T follicular helper cell (primary cell): ENCODE measurements at places on chromosomes 6 and 20.

DNA sequence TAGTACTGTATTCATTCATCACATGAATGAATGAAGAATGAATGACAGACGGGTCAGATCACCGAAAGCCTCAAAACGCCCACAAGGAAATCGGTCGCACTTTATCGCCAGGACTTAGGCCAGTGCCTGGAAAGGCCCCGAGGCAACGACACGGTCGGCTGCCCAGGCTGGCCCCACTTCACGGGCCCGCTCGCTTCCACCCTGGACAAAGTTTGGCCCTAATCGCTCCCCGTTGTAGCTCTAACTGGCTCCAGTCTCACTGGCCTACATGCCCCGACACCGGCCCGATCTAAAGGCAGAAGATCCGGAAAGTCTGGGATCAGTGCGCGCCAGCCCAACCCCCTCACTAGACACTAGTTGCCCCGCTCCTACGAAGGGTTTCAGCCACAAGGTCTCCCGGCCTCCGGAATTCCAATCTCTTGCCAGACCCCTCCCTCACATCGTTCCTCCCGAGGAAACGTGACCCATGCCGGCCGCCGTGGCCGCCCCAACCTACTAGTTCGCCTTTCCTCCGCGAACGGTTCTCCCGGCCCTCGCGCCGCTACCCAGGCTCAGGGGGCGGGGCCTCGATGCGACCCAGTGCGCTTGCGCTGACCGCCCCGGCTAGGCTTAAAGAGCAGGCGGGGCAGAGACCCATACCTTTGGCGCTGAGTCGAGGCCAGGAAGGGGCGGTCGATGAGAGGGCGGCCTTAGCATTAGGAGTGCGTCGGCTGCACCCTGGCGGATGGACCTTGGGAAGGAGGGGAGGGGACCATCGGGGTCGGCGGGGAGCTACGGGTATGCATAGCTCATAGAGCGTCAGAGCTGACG, at the start of the genes GSS and MYH7B:
TSS of gene GSS (minus strand) at position 576 of the 810 bp plus-strand sequence. CDS start 3,954 bp downstream, outside the sequence.
TSS of gene MYH7B (plus strand) at position 638 of the 810 bp plus-strand sequence. CDS start 22,138 bp downstream, outside the sequence.
- DNase-seq = peak; percentile 92

- DNase-seq = no peak
These were observed 9.4 kb upstream of the ARFGEF2 start for GRCh38 chr20:48912065-48912464.

DNA sequence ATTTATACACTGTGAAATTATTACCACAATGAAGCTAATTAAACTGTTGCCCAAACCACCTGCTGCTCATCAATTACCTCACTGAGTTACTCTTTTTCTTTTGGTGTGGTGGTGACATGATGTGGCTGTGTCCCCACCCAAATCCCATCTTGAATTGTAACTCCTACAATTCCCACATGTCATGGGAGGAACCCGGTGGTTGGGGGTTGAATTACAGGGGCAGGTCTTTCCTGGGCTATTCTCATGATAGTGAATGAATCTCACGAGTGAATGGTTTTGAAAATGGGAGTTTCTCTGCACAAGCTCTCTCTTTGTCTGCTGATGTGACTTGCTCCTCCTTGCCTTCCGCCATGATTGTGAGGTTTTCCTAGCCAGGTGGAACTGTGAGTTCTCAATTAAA, 145.0 kb downstream of the LRRC1 start:
- DNase-seq = no peak

DNA sequence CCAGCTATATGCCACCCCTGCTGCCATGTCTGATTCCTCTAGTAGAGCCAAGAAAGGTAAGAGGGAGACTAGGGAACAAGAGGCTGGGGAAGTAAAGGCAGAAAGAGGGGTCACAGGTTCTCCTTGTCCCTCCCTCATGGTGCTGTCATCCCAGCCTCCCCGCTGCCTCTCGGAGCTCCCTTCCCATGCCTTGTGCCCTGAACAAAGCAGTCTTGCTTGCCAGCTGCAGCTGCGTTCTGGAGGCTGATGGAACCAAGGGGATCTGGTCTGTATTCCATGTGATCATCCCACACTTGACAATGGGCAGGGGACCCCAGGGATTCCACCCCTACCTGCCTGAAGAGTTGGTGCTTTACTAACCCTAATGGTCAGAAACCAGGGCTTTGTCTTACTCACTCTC, 61.4 kb downstream of the DAAM2 start:
- DNase-seq = no peak

GRCh38 chr6:132412656-132413498, 11.6 kb upstream of the MOXD1 start:
- DNase-seq = no peak

DNA sequence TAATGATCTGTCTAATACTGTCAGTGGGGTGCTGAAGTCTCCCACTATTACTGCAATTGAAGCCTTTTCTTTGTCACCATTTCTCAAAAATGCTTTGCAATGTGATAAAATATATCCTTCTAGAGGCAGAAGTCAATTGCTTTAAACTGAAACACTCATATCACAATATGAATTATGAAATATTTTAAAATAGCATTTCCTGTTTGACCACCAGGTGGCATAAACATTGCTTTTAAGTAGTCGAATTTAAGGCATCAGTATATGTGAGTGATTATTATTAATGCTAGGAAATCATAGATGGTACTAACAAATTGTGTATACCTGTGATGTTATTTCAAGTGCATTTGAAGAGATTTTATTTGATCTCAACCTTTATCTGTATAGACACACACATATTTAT, 87.5 kb downstream of the MEI4 start:
- DNase-seq = no peak

DNA sequence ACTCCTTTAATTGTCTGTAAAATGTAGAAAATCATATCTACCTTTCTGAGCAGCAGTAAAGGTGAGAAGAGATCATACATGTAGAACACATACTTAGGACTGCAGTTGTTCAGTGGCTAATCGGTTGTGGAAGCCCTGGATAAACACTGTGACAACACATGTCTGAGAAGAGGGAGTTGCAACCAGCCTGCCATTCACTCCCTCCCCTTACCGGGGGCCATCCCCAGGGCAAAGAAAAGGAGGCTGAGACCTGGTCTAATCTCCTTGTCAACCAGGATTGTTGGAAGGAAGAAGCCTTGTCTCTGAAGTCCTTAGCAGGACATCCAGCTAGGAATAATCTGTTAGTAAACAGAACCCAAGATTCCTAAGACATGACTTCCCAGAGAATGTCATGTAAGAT, 462.5 kb upstream of the AGPAT4 start:
- no peak for DNase-seq

- no peak for DNase-seq
These were observed 96.0 kb downstream of the INSM1 start for GRCh38 chr20:20463933-20464374.

DNA sequence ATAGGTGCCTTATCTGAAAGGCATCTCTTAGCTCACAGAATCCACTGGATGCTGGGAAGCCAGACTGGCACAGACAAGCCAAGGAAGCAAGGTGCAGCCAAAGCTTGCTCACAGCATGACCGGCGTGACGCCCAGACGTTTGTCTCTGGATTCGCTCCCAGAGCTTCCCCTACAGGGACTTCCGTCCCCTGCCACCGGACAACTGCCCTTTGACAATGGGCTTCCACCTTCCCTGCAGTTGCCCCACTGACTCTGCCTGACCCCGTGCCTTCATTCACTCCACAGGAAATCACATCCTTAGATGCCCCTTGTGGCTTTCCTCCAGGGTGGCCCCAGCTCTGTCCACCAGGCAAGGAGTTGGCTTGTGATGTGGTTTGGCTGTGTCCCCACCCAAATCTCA, 94.8 kb upstream of the CDH4 start:
- no peak for DNase-seq
